ENCODE measurements at places on chromosomes 3 and 15. TPM values are rescaled to one million over a fixed set of nuclear protein-coding genes. Genes with fewer than 3 reads are reported as not detected.

ZNF654 gene
- 16.7 TPM for total RNA-seq

DNA sequence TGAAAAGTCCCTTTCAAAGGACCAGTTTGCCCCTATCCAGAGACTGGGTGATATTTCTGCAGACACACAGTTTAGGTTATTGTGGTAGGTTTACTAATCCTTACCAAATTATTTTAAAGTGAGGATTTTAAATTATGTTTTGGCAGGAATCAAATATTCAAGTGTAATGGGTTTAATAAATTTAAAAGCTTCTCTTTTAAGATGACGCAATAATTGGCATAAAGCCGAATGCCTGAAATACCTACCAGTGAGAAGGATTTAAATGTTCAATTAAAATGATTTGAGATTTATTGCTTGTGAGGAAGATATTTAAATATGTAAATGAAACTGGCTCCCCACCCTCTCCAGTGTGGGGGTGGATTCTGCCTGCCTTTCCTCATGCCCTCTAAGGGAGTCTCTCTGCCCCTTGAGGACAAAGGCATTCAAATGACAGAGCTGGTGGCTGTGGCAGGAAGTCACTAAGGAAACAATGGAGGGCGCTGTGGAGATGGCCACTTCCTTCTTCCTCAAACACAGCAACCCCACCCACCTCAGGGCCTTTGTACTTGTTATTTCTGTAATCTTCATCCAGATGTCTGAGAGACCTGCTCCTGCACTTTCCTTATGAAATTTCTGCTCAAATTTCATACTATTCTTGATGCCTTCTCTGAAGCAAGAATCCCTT, 131.7 kb downstream of the TNIK start:
- DNase-seq = peak; percentile 31

DNA sequence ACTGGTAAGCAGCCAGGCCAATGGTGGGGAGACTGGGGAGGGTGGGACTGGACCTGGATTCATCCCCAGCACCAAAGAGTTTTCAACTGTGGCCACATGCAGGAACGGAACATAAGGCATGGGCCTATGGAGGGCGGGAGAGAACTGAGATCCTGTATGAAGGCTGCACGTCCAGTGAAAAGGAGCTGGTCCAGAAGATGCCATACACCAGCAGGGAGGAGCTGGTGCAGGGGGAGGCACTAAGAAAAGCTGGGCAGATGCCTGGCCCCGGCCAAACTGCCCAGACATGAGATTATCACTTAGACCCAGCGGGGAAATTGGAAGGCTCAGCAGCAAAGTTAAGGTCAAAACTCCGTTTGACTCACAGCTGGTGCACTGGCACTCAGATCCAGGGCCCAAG, 58.1 kb upstream of the MCF2L2 start:
- DNase-seq = no peak

NANOGP8 gene
- total RNA-seq = not detected

GRCh38 chr3:122468896-122469533, 45.7 kb downstream of the KPNA1 start:
- no peak for DNase-seq

JAGN1 gene
- total RNA-seq = 15.5 TPM

CCR9 gene
- total RNA-seq = not detected

GRCh38 chr3:127166501-127167065, 26.3 kb upstream of the PRR23E start:
- DNase-seq = no peak

GRCh38 chr15:61725251-61725650, 335.0 kb downstream of the VPS13C start:
- no peak for DNase-seq

GP9 gene
- total RNA-seq = 8.6 TPM

DNA sequence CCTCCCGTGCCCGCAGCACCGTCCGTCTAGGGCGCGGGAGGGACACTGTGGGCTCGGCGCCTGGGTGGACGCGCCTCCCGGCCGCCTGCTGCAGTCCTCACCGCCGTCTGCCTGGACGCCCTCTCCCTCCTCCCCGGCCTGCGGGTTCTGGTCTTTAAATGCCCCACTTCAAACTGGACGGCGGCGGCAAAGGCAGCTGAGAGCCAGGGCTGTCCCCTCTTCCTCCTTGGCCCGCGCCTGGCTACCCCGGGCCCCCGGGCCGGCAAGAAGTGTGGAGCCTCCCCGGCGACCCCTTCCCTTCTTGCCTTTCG, 426 bp downstream of the CBLB start:
- peak; percentile 40 for DNase-seq

DNA sequence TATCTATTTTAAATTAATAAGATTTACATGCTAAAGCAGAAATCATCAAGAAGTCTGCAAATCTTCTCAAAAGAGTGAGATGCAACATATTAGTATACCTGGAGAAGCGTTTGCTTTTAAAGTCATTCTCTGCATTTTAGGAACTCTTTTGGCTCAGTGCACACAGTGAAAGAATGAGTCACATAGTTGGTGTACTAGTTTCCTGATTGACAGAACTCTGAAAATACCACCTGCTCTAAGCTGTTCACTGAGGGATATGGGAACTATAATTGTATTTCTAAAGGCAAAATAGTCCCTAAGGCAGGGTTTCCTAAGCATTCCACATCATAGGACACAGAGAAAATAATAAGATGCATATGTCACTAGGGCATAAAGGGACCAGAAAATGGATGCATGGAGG, 838.5 kb downstream of the DIPK2A start:
- no peak for DNase-seq

- DNase-seq = no peak
Measured at GRCh38 chr15:70870051-70870450, 16.1 kb upstream of the LARP6 start.

GRCh38 chr3:77160931-77161497, 121.1 kb downstream of the ROBO2 start:
- no peak for DNase-seq

STAC gene
- not detected for total RNA-seq

- no peak for DNase-seq
Measured at GRCh38 chr3:39128951-39129350, 21.5 kb downstream of the TTC21A start.

TEX55 gene
- not detected for total RNA-seq

PYGO1 gene
- not detected for total RNA-seq

DNA sequence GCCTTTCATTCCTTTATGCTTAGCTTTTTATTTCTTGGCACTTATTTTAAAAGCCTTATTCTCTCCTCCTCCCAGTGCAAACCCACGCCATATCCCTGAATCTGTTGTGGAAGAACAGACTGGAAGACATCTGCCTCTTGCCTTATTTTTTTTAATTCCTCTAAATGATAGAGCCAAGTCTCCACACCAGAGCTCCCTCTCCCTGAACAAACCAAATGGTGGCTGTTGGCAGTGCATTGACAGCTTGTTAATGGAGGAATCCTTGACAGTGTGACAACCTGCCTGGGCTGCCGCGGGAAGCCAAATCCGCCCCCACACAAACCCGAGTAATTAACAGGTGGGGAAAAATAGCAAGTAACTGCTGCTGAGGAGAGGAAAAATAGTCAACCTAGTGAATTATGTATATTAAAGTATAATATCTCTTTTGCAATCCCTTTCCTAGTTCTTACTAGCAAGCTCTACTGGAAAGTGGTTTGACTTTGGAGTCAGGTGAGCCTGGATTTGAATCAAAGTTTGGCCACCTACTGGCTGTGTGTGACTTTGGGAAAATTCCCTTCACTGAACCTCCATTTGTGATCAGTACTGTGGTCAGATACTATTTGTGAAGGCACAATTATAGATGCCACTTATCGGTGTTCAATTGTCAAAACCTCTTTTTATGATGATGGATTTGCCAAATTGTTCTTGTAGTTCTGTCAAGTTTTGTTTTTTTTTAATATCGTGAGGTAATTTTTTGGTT, 589.6 kb downstream of the PDCD6IP start:
- DNase-seq = no peak

GRCh38 chr3:120649830-120650233, 32.2 kb downstream of the HGD start:
- no peak for DNase-seq

EDEM1 gene
- 59.9 TPM for total RNA-seq

DNA sequence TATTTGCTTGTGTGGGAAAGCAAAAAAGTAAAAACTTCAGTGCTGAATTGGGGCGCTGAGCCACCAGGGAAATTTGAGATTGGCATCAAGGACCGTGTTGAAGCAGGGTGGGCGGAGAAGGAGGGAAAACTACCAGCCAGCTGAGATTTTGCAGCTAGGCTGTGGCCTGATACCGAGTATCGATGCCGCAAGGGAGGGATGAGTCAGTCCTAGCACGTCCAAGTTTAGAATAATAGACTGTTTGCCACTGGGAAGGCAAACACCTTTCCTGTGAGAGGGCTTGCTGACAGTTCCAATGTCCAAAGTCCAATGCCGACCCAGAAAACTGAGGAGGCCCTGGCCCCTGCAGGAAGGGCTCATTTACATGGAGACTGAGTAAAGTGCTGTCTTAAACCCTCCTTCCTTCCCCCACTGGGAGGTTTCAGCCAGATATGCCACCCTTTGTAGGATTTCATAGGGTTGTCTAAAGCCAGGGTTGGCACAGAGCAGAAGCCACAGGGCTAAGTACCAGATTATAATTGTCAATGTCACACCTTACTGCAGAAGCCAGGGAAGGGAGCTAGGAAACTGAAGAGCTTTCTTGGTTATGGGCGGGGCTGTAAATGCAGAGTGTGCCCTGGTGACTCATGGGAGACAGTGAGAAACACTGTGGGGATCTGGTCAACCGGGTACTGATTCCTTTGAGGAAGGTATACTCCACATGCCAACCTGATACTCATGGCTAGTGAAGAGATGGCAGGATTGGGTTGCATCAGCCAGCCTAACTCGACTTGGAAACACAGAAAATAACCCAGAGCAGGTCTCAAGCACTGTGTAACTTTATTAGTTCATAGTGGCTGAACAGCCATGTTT, 28.4 kb upstream of the PIK3CB start:
- no peak for DNase-seq

PPP1R14D gene
- not detected for total RNA-seq

DNA sequence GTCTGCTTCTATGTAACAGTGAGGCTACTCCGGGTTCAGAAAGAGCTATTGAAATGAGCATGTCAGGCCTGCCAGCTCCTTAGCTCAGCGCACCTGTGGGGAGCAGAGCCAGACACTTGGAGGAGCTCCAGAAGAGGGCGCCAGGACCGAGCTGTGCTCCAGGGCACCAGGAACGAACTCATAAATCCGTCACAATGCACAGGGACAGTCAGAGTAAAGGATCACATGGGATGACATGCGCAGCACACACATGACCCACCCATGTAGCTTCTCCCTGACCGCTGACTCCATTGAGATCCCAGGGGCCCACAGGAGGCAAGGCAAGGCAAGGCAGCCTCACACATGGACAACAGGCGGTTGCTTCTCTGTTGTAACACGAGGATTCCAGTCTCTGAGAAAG, 26.0 kb upstream of the GNB5 start:
- DNase-seq = peak; percentile 41

DNA sequence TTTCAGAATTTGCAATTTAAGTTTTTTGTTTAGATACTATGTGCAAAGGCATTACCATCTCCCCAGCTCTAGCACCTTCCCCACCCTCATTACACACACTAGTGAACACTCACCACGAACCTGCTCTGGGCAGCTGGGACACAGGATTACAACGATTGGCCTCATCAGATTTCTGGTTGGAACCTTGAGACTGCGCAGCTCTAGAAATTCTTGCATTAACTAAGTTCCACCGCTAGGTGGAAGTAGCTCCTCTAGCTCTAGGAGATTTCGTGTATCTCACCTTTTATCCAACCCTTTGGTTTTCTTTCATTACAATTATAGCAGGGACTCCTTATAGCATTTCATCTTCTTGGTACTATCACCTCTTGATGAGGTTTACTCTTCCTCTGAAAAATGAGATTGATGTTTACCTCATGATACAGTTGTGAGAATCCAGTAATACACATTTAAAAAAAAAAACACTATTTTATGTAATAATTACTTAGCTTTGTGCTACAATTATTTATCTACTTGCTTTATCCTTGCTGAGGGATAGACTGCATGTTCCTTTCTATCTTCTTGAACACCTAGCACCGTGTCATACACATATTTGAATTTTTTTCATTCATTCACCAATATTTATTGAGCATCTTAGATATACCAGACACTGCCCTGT, 28.7 kb upstream of the PLOD2 start:
- DNase-seq = no peak

DNA sequence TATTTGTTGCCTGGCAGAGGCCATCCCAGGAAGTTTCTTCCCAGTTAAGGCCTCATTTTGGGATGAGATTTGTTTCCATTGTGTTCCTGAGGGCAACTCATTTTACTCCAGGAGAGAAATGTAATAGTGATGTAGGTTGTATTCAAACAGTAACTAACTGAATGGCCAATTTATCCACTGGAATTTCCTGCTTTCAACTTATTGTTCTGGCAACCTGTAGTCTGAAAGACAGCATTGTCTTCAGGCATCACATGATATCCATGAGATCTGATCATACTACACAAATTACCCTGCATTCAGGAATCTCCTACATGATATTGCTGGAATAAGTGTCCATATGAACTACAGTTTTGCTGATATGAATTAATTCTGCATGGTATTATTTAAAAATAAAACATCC, 79.5 kb upstream of the FGF7 start:
- DNase-seq = no peak

GRCh38 chr15:62362144-62362543, 197.1 kb upstream of the C2CD4B start:
- no peak for DNase-seq

GRCh38 chr15:99132634-99133287, 27.9 kb downstream of the SYNM start:
- DNase-seq = no peak

- DNase-seq = peak; percentile 78
Measured at GRCh38 chr3:72848703-72849081, 447 bp upstream of the SHQ1 start.

GRCh38 chr3:95715128-95715527, 1099.3 kb upstream of the EPHA6 start:
- no peak for DNase-seq

DNA sequence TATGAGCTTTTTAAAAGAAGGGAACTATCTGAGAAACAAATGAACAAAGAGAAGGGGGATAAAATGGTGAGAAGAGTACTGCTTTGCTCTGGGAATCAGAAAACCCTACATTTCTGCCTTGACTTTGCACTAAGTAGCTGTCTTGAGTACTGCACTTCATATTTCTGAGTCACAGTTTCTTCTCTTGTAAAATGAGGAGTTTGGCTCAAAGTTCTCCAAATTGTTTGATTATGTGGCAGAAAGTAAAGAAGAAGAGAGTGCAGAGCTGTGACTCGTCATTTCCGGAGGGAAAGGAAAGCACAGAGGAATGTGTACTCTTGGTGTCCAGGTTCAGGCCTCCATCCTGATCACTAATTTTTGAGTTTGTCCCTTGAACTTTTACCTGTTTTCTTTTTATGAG, 54.7 kb downstream of the TP63 start:
- no peak for DNase-seq

- DNase-seq = no peak
Measured at GRCh38 chr15:27902680-27903385, 196.3 kb downstream of the OCA2 start.

PHC3 gene
- total RNA-seq = 130 TPM

- DNase-seq = no peak
Measured at GRCh38 chr3:172803489-172803888, 53.0 kb downstream of the ECT2 start.
